Activated CD4-positive, alpha-beta T cell treated with anti-CD3 and anti-CD28 coated beads for 36 hours (primary cell): ENCODE measurements at places on chromosomes 7 and 10.

DNA sequence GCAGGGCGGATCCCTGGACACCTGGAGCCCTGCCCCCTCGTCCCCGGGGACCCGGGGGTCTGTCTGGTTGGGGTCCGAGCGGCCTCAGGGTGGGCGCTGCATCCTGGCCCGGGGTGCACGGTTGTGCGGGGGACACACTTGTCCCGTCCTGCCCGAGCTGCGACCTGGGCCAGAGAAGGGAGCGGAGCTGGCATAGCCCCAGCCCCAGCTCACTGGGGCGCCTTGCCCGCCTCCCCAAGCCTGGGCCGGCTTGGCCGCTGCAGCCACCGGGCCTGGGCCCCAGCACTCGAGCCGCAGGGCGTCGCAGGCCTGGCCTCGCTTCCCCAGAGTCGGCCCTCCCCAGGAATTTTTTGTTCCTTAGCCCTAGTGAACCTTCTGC is 54.5 kb downstream of the GLRX3 start:
- no peak for DNase-seq

DNA sequence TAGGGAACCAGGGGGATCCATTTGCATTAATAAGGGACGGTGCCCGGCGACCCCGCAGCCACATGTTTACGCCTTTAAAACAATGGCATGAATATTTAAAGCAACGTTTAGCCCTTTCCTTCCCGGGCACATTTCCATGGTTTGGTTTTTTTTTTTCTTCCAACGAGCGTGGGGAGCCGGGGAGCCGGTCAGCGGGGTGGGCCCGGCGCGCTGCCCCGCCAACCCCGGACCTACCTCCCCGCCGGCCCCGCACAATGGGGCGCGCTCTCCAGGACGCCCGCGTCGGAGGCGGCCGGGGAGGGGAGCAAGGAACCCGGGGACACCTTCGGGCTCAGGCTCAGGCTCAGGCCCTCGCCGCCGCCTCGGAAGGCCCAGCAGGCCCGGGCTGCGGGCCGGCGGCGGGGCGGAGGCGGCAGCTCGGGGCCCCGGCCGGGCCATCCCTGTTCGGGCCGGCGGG is 1.0 kb downstream of the SEPHS1 start:
- DNase-seq: no peak

DNA sequence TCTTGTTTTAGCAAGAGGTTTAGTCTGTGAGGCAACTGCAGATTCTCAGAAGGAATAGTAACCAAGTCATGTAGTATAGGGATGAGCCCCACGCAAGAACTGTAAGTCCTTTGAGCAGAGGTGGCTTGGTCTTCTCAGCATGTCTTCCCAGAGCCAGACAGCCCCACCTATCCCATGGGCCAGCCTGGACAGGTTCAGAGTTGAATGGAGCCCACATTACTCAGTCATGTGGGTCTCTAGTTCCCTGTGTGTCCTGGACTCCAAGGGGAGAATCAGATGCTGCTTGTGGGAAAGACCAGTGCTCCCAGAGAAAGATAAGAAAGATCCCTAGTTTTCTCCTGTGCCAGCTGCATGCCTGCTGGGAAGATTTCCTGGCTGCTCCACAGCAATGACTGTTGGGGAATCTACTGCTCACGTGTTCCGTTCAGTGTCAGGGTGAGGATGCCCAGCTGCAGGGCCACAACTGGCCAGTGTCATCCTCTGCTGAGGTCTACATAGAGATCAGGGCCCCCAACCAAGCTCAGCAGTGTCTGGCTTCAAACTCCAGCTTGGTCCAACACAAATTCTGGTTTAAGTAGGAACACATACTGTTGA is 66.9 kb upstream of the UNC5B start:
- no peak for DNase-seq

DNA sequence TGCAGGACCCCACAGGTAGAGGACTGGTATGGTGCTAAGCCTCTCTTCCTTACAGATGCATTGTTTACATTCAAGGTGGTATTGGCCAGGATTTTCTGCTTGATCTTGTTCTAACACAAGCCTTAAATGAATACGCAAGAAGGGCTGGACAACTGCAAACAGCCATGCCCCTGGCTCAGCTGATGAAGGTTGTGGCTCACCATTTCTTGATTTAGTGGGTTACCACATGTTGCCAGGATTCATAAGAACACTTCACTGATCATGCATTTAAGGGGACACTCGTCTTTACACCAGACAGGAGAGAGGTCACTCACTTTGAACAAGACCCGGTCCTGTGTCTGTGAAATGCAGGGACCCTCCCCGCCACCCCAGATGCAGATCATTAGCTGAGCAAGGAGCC is 82.2 kb downstream of the CHN2 start:
- DNase-seq: no peak

- DNase-seq: no peak
Measured at GRCh38 chr7:11207565-11207964, 233.9 kb downstream of the PHF14 start.

DNA sequence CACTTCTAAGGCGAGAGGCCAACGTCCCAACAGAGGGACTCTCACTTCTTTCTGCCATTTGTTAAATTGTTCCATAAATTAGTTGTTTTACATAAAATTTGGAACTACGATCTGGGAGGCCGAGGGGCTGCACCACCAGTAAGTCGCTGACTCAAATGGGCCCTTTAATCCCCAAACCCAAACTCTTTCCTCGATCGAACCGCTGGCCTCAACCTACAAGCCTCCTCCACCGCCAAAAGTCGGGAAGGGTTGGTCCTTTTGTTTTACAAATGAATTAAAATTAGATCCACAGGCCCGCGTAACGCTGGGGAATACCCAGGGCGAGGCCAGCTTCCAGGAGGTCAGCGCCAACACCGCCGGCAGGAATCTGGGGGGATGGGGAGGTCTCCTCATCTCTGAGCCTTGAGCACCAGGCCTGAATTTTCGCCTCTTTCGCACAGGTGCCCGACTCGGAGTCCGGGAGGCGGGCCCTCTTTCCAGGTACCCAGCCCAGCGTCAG is 1.2 kb upstream of the FOXI2 start:
- DNase-seq: no peak
